ENCODE measurements at places on chromosomes 3 and 15.

DNA sequence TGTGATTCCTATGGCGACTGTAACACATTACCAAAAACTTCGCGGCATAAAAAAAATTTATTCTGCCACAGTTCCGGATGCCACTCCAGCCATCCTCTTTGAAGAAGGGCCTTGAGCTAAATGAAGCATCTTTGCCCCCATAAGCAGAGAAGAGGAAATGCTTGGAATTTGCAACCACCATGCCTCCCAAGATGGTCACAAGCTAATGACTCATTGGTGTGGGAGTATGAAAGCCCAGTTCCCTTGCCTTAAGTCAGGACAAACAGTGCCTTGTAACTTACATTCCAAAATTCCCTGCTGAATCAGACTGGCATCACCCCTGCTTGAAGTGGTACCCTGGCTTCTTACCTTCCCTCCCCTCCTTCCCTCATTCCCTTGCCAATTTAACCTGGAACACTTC is 1077.4 kb downstream of the EPHA3 start:
- DNase-seq = no peak

GRCh38 chr3:1456781-1457311 is 364.0 kb downstream of the CNTN6 start:
- no peak for DNase-seq

DNA sequence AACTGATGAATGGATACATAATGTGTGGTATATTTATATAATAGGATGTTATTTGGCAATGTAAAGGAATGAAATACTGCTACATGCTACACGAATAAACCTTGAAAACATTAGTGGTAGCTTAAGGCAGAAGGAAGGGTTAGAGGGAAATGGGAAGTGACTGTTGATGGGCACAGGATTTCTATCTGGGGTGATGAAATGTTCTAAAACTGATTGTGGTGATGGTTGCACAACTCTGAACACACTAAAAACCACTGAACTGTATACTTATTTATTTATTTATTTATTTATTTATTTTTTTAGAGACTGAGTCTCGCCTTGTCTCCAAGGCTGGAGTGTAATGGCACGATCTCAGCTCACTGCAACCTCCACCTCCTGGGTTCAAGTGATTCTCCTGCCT is 24.8 kb upstream of the SHISA5 start:
- DNase-seq = no peak

DNA sequence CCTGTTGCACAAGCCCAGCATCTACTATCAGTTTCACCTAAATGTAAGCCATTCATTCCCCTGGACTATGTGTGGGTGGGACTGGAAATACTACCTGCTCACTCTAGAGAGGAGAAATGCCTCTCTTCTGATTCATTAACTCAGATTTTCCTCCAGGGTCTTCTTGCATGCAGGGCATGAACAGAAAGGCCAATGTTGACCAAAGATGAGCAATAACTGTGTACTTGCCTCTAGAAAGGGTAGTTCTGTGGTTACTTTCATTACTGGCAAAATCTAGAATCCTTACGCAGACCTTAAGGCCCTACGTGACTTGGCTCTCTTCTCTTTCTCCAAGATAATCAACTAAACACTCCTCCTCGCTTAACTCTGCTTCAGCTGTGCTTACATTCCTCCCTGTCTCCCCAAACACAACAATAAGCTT is 81.4 kb upstream of the PSMD6 start:
- no peak for DNase-seq

DNA sequence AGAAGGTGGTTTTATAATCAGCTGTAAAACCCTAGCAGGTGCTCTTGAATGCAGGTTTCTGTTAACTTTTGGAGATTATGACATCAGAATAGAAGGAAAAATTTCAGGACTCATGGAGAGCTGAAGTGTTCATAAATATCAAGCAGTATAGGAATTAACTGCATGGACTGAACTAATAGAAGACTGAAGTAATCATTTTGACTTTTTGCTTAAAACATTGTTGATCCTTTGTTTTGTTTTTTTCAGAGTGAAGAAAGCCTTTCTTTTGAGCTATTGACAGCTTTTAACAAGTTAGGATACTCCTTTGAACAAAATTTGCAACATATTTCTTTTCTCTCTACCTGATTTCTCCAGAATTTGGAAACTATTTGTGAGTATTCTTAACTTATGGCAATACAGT is 70.6 kb upstream of the DAZL start:
- no peak for DNase-seq

DNA sequence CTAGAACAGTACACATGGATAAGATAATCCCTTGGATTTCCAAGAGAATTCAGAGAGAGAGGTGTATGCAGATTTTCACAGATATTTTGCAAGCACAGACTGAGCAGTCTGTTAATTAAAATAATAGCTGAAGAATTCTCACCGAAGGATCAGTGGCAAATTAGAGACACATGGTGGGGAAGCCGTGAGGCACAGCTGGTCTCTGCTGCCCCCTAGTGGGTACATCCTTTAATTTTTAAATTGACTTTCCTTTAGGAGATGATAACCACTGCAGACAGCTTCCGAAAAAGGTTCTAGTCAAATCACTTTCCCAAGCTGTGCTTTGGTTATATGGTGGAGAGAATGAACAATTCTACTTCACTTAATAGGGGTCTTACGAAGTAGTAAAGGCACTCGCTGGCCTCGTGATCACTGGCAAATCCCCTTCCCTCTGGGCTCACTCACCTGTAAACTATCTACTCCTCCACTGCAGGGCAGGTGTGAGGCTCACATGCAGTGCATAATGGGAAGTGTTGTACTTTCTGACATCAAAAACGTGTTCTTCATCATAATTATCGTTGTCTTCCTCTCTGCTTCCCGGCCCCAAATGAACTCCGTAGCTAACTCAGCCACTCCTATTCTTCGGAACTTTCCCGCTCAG is 19.5 kb downstream of the MESD start:
- DNase-seq = peak; percentile 25

DNA sequence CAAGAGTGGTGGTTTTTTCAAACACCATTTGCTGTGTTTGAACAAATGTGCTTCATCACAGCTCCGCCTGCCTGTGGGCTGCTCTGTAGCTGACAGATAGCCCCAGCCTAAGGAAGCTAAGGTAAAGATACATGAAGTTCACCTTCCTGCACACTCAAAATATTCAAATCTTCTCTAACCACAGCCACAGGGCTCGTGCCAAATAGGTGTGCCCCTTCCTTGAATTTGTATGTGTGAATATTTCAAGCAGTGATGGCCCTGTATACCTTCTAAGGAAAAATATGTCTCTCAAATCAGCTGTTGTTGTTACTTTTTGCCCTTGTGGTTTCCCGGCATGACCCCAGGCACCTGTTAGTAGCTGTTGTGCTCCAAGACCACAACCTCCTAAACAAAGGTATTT is 92.8 kb downstream of the CCNL1 start:
- no peak for DNase-seq

- no peak for DNase-seq
These were observed 123.6 kb upstream of the GALNT15 start for GRCh38 chr3:16050641-16051467.

DNA sequence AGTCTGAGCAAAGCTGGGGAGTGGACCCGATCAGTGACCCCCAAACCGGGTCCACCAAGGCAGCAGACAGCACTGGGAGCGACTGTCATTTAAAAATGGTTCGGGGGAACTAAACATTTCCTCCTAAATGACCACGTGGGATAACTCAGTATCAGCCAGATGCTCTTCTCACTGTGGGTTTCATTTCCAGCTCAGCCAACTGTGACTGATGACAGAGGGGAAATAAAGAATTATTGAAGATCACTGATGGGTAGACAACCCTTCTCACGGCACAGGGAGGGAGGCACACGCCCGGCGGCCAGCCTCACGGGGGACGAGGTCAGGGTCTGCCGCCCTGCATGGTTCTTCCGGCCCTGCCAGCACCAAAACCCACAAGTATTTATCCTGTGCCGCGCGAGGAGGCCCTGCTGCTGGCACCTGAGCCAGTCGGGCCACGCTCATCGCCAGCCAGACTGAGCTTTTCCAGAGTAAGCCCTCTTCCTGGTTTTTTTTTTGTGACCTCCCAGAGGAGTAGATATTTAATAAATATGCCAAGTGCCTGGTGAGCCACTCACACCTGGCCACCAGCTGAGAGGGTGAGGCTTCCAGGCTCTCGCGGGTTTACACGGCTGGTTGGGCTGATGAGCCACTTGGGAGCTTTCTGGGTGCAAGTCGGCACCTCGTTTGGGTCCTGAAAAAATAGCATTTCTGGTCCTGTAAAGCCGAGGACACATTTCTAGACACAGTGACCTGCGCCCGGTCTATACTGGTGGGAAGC is 6.2 kb downstream of the MELTF start:
- DNase-seq = no peak

DNA sequence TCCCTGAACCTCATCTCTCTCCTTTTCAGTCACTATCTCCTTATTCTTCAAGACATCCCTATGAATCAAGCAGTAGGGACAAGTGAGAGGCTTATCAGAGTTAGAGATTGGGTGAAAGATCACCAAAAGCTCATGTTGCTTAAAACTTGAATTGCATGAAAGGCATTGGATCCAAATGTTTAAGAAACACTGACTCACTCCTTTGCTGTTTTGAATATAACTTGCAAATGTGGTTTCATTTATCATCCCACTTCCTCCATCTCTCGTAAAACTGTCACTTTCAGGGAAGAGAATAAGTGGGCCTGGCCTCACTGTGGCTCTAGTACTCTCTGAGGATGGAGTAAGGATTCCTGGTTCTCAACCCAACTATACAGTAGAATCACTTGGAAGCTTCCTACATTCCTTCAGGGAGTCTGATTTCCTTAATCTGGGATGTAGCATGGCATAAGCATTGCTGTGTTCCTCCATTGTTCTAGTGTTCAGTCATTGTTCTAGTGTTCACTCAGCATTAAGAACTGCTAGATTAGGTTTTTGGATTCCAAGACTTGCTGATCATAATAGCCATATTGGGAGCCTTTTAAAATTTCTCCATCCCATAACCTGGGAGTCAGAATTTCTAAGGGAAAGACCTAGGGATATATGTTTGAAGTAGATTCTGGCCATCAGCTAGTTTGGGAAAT is 171.8 kb downstream of the TMEM108 start:
- no peak for DNase-seq

- DNase-seq = no peak
These were observed 70.0 kb downstream of the MDFIC2 start for GRCh38 chr3:70242297-70242882.

- no peak for DNase-seq
These were observed 255.9 kb downstream of the XXYLT1 start for GRCh38 chr3:195015021-195015420.

GRCh38 chr3:151404316-151404715 is 19.8 kb upstream of the P2RY12 start:
- DNase-seq = no peak

DNA sequence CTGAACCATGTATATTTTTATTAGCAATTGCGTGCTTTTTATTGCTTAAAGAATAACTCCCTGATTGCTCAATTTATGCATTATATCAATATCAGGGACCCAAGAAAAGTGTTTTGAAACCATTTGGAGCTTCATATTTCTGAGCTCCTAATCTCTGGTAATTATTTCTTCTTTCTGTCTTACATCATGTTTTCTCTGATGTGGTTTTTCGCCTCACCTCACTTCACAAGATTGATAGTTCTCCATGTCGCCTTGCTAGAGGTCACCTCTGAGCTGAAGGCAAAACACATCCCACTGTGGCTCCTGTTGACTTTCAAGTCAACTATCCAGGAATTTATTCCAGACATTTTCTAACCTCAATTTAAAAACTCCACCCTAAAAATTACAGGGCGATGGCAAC is 837.4 kb downstream of the CADM2 start:
- DNase-seq = no peak

DNA sequence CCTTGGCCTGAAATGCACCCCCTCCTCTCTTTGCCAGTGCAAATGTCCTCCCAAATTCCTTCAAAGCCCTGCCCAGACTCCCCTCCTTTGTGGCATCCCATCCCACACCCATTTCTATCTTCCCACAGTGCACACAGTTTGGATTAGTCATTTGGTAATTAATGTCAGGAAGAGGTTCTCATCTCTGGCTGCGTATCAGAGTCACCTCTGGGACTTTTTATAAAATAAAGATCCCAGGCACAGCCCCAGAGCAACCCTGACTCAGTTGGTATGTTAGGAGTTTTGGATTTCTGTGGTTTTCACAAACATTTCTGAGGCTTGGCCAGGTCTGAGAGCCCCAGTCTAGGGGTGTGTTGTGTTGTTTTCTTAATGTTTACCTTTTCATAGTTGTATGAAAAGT is 41.6 kb downstream of the C3orf20 start:
- DNase-seq = no peak

GRCh38 chr3:167870181-167870580 is 134.7 kb downstream of the SERPINI1 start:
- no peak for DNase-seq

DNA sequence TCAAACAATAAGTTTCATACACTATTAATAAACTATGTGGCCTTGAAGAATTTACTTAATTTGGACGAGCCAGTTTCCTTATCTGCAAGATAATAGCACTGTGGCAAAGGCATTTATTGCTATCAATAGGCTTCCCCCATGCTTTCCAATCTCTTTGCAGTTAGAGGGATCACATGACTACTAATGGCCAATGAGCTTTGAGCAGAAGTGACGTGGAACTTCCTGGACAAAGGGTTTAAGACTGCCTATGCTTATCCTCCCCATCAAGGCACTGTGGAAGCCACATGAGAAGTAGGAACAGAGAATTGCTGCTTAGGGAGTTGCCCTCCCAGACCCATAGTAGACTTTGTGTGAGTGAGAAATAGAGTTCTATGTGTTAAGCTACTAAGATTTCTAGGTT is 16.7 kb upstream of the ZMAT3 start:
- no peak for DNase-seq

GRCh38 chr15:41559239-41559782 is 299 bp downstream of the TYRO3 start:
- DNase-seq = no peak

GRCh38 chr3:136653628-136654027 is 98.5 kb downstream of the STAG1 start:
- no peak for DNase-seq

DNA sequence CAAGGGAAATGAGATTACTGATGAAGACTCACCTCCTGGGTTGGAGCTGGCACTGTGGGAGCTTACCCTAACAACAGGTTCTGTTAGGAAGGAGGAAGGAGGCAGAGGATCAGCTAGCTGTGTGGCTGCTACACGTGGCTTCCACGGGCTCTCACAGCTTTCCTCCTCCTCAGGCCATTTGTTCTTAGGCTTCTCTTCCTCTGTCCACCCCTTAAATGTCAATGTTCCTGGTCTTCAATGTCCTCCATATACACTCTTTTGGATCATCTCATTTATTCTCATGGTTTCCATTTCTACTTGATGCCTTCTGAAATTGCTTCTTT is 5.0 kb downstream of the PIGZ start:
- no peak for DNase-seq

- no peak for DNase-seq
These were observed 157.3 kb upstream of the LPP start for GRCh38 chr3:187996609-187997008.

DNA sequence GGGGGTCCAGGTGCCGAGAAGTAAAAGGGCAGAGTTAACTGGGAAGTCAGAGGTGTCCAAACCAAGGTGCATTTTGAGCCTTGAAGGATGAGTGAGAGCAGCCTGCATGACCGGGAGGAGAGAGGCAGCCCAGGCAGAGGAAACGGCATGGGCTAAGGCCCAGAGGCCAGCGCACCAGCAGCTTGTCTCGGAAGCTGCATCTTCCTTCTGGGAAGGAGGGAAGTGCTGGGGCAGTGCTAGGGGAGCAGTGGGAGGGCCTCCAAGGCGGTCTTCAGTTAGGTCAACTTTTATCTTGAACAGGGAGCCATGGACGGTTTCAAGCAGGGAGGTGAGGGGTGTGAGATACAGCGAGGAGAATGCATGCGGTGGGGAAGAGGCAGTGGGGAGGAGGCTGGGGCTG is 1.0 kb downstream of the H1-8 start:
- DNase-seq = no peak

Measured in activated T-cell treated with anti-CD3 and anti-CD28 coated beads for 48 hours (primary cell).